Stimulated activated CD8-positive, alpha-beta memory T cell treated with anti-CD3 and anti-CD28 coated beads, Interleukin-4, amount 100 ng/mL, for 48 hours (primary cell): ENCODE measurements at places on chromosomes 7 and 10.

DNA sequence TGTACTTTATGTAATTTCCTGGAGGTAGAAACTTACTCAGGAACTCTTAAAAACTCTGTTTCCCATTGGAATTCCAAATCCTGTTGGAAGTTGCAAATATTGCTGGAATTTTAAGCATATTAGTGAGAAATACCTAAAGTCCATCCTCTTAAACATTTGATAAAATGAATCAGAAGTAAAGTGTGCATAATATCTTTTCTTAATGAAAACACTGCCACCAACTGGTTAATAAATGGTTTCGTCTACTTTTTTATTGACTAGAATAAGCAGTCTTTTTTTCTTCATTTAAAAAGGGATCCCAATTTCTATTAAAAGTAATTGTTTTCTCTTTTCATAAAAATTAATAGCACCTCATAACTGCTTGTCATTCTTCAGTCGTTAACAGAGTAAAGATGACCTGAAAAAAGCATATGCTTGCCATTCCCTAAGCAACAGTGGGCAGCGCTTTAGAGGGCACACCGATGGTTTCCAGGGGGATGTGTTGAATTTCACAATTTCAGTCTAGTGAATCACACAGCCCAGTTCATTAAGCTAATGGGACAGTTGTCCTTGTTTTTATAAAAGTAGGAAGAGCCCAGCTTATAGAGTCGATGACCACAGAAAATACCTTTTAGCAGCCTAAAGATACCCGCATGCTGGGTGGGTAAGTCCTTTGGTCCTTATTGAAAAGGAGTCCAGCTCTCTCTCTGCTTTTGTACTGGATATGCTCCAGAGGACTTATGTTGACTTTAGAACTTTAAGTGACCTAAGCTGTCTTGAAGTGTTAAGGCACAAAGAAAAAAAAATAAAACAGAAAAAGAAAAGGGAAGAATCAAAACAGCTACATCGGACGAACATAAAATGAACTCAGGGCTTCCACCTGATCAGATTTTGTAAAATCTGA, 28.5 kb downstream of the NPS start:
- no peak for DNase-seq

DNA sequence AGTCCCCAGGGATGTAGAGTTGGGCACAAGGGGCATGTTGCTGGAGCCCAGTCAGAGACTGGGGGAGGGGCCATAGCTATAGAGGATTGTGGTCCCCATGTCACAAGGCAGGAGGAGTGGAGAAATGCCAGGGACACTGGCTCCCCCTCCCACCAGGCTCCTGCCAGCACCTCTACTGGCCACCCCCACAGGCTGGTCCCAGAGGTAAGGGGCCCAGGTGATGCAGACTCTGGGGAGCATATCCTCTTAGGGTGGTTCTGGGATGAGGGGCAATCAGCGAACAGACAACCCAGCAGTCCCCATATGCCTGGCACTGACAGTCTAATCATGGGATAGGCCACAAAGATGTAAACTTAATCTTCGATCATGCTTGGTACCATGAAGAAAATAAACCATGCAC, 21.2 kb downstream of the C10orf71 start:
- DNase-seq: no peak

GRCh38 chr10:53403688-53404087, 631.1 kb upstream of the MBL2 start:
- DNase-seq: no peak

DNA sequence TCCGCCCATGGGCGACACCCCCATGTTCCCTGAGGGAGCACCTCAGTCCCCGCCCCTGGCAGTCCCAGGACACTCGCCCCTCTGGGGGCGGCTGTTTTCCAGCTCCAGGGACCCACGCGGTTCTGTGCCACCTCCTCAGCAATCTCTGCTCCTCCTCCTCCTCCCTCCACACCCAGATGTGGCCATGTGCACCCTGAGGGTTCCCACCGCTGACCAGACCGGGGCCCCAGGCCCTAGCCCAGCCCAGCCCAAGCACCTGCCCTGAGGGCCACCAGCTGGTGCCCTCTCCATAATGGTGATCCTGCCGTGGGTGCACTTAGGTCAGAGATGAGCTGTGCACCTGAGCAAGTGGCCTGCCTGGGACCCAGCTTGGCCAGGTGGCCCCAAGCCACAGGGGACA, 25.1 kb downstream of the AP5Z1 start:
- no peak for DNase-seq

GRCh38 chr10:112532189-112532588, 85.2 kb downstream of the VTI1A start:
- no peak for DNase-seq

GRCh38 chr7:38375453-38375852, 102.0 kb upstream of the TARP start:
- DNase-seq: no peak

DNA sequence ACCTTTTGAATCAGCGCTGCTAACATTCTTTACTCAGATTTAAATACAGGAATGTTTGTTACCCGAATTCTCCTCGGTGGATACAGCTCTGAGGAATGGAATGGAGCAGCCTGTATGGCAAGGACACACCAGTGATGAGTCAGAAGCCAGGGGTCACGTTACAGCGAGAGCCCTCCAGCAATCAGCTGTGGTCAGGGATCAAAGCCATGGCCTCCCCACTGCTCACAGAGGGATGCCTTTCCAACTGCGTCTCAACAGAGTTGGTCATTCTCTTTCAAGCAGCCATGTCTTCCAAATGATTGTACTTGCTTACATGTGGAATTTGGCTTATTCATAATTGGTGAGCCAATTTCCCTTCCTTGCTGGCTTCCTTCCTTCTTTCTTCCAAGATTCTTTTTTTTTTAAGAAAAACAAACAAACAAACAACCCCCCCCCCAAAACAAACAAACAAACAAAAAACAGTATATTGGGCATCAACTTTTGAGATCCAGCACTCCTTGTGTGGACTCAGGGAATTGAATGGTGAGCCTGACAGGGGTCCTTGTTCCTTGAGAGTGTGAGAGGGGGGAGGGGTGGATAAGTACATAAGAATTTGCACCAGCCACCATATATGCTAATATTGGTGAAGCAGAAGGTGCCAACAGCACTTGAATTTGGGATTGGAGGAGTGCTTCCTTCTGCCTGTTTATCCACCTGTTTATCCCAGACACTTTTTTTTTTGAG, 100.2 kb downstream of the ATXN7L1 start:
- no peak for DNase-seq

DNA sequence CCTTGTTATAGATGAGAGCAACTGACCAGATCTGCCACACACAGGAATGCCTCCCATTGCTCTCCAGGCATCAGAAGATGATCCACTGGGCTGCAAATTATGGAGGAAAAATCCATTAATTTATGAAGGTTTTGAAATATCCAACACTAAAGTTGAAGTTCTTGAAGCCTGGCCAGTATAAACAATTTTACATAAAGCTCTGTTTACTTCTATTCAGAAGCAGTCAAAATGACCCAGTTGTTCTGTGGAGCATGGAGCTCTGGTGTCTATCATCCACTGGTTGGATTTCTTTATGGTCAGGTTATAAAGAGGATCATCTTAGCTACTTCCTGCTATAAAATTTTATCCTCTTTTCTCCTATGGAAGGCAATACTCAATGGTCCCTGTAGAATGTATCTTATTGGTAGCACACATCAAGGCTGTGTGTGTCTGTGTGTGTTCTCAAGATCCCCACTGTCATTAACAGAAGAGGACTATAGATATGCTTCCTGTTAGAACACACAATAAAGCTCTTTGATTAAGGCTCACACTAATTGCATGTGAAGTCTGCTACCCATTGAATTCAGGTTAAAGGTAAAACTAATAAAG, 747.4 kb downstream of the SUGCT start:
- no peak for DNase-seq
